ENCODE measurements at places on chromosomes 12 and 14.

DNA sequence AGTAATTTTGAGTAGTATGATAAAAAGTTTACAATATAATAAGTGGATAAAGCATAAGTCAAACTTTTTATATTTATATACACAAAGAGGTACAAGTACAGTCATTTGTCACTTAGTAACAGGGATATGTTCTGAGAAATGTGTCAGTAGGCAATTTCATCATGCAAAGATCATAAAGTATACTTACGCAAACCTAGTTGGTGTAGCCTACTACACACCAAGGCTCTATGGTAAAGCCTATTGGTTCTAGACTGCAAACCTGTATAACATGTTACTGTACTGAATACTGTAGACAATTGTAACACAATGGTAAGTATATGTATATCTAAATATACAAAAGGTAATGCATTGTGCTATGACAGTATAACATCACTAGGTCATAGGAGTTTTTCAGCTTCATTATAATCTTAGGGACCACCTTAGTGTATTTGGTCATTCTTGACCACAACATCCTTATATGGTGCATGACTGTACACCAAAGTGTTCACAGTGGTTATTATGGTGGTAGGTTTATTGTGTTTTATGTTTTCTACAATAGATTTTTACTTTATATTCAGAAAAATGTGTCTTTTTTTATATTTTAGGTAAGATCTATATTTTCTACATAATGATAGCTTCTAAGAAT is 14.9 kb upstream of the SCFD1 start:
- DNase-seq = no peak

- DNase-seq = no peak
Measured at GRCh38 chr12:105466231-105466900, 135.9 kb downstream of the C12orf75 start.

DNA sequence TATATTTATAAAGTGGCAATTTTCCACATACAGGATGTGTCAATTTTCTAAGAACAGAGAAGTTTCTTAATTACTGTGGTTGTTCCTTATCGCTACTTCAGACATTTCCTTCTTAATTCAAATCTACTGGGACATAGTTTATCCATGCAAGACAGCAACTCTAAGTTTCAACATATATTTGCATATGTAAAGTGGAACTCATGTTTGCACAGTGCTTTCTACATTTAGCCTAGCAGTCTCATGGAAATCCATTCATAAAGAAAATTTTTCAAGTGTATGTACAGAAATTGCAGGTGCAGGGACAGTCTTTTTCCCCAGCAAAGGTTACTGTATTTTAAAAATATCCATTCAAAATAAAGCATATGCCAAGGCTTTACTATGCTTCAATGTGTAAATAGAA is 956.7 kb upstream of the SEL1L start:
- no peak for DNase-seq

DNA sequence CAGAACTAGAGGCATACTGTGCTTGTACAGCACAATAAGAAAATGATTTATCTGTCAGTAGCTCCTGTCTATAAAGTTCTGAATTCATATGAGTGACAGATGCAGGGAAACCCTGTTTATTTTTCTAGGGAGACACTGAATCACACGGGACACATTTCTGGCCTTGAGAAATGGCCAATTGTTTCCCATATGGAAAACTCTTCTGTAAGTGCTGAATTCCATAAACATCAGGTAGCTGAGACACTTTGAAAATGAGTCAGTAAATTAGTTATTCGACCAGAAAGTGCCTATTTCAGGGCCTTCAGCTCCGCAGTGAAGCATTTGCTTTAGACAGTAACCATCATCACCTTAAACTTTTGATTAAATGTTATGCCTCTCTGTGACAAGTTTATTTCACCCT is 184.4 kb downstream of the TMEM132D start:
- DNase-seq = no peak

- no peak for DNase-seq
Measured at GRCh38 chr12:45184147-45184963, 31.5 kb upstream of the ANO6 start.

DNA sequence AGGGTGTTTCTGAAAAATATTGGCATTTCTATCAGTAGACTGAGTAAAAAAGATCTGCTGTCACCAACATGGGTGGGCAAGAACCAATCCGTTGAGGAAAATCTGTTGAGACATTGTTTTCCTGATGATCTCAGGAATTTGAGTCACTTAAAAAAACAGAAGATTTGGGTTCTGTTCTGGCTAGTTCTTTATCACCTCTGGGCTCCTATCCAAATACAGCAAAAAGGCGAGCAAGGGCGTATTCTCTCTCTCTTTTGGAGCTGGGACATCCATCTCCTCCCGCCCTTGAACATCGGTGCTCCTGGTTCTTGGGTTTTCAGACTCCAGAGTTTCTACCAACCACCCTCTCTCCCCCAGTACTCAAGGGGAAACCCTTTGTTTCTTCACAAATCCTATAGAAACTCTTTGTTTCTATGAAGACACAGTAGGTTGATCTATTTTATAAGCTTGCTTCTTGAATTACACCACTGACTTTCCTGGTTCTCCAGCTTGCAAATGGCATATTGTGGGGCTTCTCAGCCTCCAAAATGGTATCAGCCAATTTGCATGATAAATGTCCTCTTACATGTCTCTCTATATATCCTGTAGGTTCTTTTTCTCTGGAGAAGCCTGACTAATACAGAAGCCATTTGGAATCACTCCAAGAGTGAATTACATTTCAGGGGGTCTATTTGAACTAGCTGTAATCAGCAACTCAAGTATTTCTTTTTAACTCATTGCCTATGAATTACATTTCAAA is 263.9 kb upstream of the TMTC1 start:
- DNase-seq = no peak

GRCh38 chr14:90697132-90697531 is 119.1 kb downstream of the TTC7B start:
- no peak for DNase-seq

DNA sequence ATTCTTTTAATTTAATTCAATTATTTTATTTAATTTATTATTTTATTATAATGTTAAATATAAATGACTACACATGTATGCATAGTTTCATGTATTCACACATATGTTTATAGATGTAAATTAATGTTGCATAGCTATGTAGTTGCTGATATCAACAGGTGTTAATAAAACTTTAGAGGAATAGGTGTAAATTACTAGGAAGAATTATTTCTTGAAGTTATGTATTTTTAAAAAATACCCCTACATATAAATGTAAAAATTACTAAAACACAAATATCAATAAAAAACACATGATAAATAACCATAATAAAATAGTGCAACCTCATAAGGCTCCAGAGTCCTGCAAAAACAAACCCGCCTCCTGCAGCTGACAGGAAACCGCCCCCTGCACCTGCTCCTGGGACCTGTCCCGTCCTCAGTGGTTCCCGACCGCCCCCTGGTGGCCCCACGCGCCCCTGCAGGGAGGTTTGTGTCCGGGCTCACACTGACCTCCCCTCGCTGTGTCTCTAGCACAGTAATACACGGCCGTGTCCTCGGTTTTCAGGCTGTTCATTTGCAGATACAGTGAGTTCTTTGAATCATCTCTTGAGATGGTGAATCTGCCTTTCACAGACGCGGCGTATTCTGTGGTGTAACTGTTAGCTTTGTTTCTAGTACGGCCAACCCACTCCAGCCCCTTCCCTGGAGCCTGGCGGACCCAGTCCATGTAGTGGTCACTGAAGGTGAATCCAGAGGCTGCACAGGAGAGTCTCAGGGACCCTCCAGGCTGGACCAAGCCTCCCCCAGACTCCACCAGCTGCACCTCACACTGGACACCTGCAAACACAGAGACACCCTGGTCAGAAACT is 1264.0 kb downstream of the TMEM121 start:
- peak; percentile 34 for DNase-seq

GRCh38 chr14:32683679-32684078 is 255.0 kb upstream of the NPAS3 start:
- DNase-seq = no peak

GRCh38 chr12:76318773-76319594 is 29.2 kb downstream of the BBS10 start:
- no peak for DNase-seq

DNA sequence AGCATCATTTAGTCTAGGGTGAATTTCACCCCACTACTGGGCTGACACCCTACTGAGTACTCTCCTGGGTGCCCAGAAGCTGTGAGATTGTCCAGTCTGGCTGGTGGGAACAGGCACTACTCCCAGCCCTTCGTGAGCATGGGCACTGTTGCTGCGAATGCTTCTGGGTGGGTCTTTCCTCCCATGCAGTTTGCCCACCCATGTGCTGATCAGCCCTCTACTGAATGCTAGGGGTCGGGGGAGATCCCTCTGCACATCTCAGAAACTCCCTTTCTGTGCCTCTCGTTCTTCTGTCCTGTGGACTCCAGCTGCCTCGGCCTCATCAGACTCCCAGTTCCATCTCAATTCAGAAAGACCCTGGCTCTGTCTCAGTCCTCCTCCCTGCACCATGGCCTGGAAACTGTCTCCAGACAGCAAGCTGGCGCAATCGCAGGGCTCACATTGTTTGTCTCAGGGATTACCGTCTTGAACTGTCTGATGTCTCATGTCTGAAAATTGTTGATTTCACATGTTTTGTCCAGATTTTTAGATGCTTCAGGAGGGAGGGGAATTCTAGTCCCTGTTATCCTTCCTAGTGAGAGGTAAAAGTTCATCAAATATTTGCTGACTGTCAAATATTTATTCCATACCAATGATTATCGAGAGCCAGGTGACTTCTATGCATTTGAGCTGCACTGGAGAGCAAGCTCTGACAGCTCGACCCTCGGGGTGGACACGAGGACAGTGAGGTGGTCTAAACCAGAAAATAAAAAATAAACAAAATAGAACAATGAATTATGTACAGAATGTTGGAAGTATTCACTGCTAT is 316.6 kb upstream of the RTL1 start:
- no peak for DNase-seq

DNA sequence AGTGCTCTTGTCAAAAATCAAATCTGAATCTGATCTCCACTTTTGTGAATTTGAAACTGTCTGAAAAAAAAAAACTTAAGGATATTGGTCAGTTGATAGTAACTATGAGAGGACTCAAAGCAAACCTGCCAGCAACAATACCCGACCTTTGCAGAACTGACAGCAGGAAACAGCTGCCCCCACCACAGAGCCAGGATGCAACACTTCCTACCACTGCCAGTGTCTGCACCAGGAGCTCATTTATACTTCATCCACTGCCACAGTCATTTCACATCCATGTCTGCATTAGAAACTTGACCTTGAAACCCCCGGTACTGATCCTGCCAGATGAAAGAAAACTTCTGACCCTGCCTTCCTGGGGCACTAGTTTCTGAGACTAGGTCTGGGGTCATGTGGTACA is 27.4 kb upstream of the RXYLT1 start:
- DNase-seq = no peak

- no peak for DNase-seq
Measured at GRCh38 chr14:69468949-69469348, 15.6 kb upstream of the PLEKHD1 start.

DNA sequence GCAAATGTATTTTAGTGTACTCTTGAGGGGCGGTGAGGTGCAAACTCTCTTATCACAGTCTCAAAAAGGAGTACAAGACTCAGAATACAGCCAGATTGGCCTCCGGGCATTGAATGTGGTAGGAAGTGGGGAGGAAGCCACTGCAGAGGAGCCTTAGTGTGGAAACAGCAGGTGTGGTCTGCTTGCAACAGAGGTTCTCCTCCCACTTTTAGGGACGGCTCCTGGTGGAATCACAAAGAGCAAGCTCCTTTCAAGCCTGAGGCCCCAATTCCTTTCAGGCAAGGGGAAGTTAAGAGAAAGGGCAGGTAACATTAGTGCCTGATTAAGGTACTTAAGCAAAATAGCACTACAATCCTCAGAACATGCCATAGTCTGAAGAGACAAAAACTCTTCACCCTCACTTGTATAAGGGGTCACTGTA is 23.7 kb upstream of the SLC2A3 start:
- DNase-seq = no peak

GRCh38 chr12:94650143-94651056 is at the start of gene TMCC3:
TMCC3 (minus strand) TSS chr12:94650557; CDS start chr12:94650430, 127 bp downstream.
- no peak for DNase-seq

DNA sequence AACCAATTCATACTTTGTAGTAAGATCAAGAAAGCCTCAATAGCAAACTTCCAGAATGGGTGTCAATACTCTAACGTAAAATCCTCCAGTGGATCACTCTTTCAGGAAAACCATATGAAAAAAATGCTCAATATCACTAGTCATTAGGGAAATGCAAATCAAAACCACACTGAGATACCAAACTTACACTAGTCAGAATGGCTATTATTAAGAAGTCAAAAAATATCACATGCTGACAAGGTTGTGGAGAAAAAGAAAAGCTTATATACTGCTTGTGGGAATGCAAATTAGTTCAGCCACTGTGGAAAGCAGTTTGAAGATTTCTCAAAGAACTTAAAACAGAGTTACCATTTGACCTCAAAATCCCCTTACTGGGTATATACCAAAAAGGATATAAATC is 49.5 kb upstream of the ATXN7L3B start:
- no peak for DNase-seq

GRCh38 chr12:80707126-80707829 is at the start of gene MYF6:
MYF6 (plus strand) TSS chr12:80707634; CDS start chr12:80707720, 86 bp downstream.
- no peak for DNase-seq

DNA sequence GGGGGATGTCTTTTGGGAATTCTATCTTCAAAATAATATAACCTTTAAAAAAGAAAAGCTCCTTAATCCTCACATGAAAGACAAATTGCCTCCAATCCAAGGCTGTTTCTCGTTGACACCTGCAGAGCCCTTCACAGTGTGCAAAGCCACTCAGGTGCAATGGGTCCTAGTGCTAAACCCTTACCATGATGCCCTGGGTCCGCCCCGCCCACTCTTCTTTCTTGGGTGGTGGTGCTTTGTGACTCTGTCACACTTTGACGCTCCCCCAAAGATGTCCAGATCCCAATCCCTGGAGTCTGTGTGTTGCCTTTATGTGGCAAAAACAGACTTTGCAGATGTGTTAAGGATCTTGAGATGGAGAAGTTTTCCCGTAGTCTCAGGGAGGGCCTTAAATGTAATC is 29.7 kb downstream of the CLMN start:
- no peak for DNase-seq

DNA sequence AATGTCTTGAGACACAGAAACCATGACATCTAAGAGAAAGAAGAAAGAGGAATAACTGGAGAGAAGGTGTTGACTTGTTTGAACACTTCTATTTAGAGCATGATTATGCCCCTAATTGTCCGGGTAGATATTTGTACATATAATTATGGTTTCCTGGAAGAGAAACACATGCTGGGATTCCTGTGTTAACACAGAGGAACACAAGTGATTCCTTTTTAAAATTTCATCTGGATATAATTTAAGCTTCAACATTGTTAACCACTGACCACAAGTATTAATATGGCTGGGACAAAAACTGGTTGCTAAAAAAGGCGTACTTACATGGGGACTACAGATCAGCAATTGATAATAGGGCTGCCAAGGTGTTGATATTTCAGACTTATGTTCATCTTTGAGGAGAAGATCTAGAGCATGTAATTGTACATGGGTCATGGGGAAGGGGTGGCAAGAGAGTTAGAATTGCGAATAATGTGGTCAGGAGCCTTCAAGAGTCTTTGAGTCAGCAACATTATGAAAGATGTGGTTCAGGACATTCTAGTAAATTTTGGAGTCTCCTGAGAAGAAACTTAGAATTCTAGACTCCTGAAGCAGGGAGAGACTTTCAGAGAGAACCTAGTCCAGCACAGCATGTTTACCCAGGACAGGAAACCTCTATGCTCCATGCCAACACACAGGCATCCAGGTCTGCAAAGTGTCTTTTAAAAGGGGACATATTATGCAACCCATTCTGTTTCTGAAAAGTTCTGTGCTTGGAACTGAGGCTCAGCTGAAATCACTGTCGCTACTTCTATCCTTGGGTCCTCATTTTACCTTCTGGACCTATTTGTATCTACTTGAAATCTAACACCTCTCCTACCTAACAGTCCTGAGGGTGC is 56.5 kb downstream of the SLC38A1 start:
- no peak for DNase-seq

All from NCI-H2029 treated with DMSO at 0.1 percent for 48 hours (cell line).